ENCODE measurements at places on chromosomes 6 and 20.

DNA sequence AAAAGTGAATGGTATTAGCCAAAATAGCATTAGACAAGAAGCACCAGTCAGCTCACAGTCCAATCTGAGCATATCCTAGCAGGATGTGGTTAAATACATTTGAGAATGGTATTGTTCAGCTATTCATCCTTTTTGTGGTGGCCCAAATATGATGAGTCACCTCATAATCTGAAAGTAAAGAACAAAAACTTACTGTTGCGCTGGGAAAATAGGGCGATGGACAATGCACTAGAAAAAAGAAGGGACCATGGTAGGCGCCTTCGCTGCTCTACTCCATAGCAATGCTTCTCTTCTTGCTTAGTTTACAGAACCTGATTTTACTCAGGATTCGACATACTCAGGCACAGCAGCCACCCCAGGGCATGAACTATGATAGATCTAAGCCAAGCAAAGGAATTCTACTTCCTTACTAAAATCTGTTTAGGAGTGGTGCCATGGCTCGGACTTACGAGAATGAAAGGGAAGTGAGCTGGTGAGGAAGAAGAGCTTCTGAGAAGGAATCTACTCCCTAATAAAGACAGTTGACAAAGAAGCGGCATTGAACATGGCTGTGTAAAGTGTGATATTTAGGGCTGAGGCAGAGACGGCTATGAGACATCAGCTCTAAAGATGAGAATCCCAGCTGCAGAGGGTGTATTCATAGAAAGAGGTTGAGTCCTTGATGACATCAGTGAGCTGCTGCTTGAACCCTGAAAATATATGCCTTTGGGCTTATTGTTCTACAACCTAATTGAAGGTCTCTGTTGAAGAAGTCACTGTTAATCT, 16.6 kb upstream of the FBXO9 start:
- peak; percentile 54 for DNase-seq

DNA sequence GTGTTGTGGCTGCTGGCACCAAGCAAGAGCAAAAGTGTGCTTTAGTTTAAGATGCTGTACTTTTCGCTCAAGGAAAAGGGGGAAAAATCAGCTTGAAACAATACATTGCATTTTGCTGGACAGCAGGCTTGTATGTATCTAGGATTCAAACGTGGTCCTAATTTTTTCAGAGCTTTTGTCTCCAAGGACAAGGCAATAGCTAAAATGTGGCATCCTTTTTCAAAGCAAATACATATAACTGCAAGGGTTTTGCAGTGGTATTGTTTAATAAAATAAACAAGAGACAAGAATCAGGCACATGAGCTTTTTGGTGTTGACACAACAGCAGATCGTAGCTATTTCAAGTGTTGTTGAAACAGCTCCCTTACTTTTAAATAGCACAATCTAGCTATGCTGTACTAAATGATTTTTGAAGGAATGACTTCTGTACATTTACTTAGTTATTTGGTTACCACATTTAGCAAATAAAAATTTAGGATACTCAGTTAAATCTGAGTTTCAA, 137.0 kb upstream of the HEY2 start:
- DNase-seq, result no peak

DNA sequence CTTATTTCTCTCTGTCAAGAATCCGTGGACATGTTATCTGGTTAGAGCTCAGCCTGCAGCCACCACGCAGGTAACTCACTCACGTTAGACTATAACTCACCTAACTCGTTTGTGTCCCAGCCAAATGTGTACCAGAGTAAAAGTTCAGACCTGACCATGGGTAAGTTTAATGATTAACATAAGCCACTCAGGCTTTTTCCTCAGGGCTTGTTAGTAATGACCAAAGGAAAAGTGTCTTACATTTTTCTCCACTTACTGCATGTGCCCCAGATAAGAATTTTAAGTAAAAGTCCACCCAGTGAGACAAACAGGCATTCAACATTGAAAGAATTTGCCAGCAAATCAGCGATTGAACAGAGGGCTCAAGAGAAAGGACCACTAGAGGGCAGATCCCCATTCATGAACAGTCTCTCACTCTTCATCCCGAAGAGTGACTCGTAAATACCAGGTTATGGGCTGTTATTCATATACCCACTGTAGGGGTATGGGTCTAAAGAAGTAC, at the start of gene PKHD1:
PKHD1 (minus strand) TSS at position 116 of the 502 bp plus-strand sequence. CDS start 2,680 bp downstream, outside the sequence.
- DNase-seq, result peak; percentile 34

DNA sequence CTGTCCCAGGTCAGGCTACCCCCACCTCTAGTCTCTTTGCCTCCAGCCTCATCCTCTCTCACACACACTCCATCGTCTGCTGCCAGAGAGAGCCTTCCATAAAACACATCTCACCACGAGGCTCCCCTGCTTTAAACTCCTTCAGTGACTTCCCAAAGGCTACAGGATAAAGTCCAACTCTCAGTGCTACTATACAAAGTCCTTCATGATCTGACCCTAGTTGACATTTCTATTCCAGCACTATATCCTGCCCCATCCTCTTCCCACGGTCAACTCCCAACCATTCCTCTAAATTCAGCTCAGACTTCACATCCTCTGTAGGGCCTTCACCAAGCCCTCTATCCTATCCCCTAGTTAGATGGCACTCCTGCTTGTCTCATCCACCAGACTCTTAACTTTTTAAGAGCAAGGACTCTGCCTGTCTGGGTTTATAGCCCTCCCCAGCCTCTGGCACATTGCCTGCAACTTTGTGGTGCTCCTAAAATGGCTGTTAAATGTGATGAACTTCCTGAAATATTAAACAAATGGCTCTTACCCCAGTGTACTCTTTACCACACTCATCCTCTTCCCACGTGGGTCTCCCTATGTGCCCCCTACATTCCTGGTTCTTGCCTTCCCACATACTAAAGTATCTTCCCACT, 36.1 kb downstream of the KIF16B start:
- DNase-seq, result no peak

- no peak for DNase-seq
These were observed 5.3 kb downstream of the WFDC5 start for GRCh38 chr20:45109634-45110033.

Measured in HCT116 (cell line).